CD4-positive, alpha-beta T cell treated with Interleukin-4 for 1 hour (primary cell): ENCODE measurements at places on chromosomes 12 and 14.
A peak's percentile ranks its signal among the peaks of the same experiment; 100 is the strongest.

GRCh38 chr14:95255487-95255886, 64.2 kb downstream of the CLMN start:
- no peak for DNase-seq

GRCh38 chr14:73870525-73871235, 16.0 kb upstream of the ZNF410 start:
- DNase-seq = no peak

- no peak for DNase-seq
Measured at GRCh38 chr12:103813426-103813825, 27.6 kb downstream of the NT5DC3 start.

GRCh38 chr14:69643430-69644200, 32.2 kb downstream of the SUSD6 start:
- peak; percentile 26 for DNase-seq

GRCh38 chr12:578748-579419, 84.4 kb downstream of the NINJ2 start:
- no peak for DNase-seq

GRCh38 chr14:81818271-81818670, 284.6 kb upstream of the SEL1L start:
- no peak for DNase-seq

- no peak for DNase-seq
Measured at GRCh38 chr12:14410177-14410576, 44.7 kb downstream of the ATF7IP start.

GRCh38 chr12:6183689-6184428, 16.3 kb upstream of the CD9 start:
- no peak for DNase-seq

GRCh38 chr12:47020211-47020821, 59.1 kb upstream of the PCED1B start:
- no peak for DNase-seq

DNA sequence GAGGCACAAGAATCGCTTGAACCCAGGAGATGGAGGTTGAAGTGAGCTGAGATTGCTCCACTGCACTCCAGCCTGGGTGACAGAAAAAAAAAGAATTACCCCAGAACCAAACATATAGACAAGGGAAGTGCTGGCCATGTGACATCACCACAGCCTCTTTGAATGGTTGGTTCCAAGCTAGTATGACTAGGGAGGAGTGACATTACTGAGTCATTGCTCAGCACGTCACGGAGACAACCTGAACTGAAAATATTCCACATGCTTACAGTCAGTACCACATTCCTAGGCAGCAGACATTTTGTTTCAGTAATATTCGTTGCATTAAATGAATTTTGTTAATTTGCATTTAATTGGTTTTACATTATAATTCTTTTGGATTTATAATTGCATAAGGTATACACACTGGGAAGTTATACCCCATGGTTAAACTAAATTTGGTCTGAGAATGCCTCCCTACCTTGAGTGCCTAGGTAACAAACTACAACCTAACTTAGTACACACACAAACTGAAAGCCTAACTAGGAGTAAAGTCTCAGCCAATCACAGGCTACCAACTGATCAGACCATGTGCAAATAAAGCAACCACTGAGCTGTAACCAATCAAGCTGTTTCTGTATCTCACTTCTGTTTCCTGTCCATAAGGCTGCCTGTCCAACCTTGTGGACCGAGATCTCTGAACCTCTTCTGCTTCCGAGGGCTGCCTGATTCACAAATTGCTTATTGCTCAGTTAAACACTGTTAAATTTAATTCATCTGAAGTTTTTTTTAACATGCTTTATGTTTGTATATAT, 164.4 kb downstream of the CAND1 start:
- DNase-seq = no peak

DNA sequence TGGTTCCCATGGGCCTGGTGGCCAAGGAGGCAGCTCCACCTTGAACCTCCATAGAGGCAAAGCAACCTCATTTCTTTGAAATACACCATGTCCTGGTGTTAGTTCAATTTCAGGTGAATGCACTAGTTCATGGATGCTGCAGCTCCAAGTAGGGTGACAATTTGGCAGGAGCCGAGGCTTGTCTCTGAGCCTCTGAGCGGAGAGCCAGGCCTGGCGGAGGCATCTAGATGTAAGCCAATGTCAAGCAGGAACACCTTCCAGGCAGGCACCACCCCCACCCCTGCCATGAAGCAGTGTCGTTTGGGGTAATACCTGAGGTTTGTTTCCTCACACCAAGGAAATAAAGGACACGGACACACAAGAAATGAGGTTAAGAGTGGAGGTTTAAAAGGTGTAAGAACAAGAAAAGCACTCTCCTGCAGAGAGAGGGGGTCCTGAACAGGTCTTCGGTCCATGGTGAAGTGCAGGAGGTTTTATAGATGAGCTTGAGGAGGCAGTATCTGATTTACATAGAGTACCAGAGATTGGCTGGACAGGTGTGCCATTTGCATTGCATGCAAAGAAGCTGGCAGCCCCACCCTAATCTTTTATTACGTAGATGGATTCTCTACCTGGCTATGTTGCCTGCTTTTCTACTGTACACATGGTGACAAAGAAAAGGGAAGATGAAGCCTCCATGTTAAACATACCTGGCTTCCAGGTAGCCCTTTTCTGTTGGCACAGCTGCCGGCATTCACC, 60.3 kb downstream of the RIN3 start:
- DNase-seq = no peak

- DNase-seq = no peak
Measured at GRCh38 chr14:33862261-33862802, 88.5 kb downstream of the EGLN3 start.

DNA sequence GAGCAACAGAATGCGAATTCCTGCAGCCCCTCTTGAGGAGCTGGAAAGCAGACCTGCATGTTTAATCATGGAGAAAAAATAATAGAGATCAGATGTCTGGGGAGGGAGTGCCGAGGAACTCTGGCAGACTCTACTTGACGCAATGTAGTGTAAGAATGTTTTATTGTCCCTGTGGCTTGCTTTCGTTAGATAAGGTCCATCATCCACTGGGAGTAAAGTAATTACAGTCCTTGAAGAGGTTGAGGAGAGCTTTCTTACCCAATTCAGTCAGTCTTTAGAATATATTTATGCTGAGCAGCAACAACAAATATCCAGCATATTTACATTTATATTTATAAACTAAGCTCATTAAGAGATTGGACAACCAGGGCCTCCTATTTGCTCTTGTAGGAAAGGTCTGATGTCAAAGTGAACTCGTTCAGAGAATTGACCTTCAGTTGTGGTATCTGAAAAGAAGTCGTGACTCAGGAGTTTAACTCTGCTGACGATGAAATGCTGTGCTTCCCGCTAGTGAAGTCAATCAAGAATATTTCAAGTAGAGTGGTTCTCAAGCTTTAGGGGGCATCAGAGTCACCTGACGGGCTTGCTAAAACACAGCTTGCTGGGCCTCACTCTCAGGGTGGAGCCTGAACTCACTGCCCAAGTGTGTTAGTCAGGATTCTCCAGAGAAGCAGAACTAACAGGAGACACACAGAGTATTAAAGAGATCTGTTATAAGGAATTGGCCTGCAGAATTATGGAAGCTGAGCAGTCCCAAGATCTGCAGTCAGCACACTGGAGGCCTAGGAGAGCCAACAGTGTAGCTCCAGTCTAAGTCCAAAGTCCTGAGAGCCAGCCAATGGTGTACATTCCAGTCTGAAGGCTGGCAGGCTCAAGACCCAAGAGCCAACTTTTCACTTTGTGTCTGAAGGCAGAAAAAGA, 139.3 kb upstream of the LMNTD1 start:
- DNase-seq = no peak

- DNase-seq = no peak
Measured at GRCh38 chr12:130825771-130826150, 13.3 kb downstream of the STX2 start.

- no peak for DNase-seq
Measured at GRCh38 chr12:65529771-65530435, 251.4 kb downstream of the MSRB3 start.

DNA sequence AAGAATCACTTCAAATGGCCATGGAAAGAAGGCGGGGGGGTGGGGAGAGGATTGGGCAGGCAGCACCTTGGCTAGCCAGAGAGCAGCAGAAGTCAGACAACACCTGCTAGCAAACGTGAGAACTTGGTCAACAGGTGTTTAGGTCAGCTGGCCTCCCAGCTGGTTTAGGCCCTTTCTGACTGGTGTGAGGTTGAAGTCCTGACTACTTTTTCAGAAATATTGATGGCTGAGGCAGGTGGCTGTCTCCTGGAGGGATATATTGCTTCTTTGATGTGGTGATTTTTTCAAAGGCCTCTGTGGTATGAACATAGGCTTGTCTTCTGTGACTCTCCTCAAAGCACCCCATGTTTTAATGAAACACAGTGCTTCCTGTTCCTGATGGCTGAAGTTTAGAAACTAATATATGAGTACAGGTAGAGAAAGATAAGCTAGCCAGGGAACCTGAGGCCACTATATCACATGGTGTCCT, 238.2 kb upstream of the SSTR1 start:
- DNase-seq = no peak

DNA sequence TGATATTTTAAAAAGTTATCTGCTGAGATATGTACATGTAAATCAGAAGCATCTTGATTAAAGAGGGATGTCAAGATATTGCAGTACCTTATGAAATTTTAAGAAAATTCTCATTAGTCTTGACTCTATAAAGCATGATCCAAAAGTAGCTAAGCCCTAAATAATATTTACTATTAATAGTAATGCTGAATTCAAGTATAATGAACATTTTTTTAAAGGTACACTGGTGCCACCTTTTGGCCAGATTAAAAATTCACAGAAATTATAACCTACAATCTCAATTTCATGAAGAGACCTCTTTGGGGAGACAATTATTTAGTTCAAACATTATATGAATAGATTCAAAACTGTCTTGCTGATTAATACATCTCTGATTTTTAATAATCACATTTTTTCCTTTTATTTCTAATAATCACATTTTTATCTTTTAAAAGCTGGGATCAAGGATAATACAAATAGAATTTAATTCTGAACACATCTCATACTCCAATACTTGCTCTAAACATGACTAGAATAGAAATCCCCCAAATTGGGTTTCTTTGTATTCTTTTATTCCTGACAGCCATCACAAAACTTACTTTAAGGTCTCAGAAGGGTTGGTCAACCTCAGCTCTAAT, 13.4 kb downstream of the AKAP5 start:
- peak; percentile 60 for DNase-seq

- DNase-seq = no peak
Measured at GRCh38 chr14:71947947-71948500, 15.8 kb downstream of the RGS6 start.

DNA sequence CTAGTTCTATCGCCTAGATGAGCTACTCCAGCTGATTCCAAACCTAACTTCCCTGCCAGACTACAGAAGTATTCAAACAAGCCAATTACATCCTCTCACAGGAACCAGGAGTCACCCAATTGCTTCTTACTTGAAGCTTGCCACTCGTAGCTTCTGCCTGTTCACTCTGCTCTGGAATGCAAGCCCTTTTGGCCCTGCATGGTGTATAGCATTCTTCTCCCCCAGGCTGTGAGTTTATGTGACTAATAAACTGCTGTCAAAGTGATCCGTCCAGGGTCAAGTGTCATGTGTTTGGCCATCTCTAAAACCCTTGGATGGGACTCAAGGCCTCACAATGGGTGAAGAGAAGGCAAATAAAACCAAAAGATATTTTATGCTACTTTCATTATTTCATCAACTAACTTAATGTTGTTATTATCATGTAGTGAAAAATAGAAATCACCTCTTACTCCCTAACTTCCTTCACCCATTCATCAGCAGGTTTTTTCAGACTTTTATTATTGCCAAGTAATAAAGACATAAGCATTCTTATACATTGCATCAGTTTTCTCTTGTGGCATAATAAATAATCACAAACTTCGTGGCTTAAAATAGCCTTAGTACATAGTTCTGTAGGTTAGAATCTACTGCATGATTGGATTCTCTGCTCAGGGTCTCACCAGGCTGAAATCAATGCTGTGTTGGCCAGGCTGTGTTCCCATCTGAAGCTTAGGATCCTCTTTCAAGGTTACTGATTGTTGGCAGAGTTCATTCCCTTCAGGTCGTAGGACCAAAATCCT, 1981.7 kb upstream of the FLRT2 start:
- no peak for DNase-seq

GRCh38 chr12:644303-644639, 19.0 kb downstream of the NINJ2 start:
- DNase-seq = no peak

- DNase-seq = no peak
Measured at GRCh38 chr12:88383405-88383804, 196.9 kb downstream of the KITLG start.

DNA sequence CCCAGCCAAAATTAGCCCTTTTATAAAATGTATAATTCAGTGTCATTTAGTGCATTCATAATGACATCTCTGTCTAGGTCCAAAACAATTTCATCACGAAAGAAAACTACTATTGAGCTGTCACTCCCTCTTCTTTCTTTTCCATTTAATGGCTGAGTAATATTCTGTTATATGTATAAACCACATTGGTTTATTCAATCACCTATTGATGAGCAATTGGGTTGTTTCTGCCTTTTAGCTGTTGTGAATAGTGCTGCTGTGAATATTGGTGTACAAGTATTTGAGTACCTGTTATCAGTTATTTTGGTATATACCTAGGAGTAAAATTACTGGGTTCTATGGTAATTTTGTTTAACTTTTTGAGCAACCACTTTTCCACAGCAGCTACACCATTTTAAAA, 7.2 kb downstream of the DNM1L start:
- no peak for DNase-seq

DNA sequence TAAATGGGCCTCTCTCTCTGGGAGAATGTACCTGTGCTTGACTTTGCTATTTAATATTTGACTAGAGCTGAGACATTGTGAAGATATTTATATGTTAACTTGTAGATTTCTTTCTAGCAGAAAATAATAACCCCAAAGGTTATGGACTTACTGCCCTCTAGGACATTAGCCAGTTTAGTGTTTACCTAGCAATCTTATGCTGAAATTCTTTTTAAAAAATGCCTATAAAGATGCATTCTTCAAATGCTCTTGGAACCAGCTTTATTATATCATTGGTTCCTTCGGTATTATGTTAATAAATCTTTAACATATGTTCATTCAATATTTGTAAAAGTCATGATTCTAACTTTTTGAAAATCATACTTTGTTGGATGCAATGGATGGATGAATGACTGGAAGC, 28.0 kb downstream of the GPR19 start:
- DNase-seq = no peak

GRCh38 chr12:27163048-27163715, 80.8 kb upstream of the C12orf71 start:
- no peak for DNase-seq

GRCh38 chr12:65232476-65233077, 45.9 kb upstream of the MSRB3 start:
- peak; percentile 39 for DNase-seq

DNA sequence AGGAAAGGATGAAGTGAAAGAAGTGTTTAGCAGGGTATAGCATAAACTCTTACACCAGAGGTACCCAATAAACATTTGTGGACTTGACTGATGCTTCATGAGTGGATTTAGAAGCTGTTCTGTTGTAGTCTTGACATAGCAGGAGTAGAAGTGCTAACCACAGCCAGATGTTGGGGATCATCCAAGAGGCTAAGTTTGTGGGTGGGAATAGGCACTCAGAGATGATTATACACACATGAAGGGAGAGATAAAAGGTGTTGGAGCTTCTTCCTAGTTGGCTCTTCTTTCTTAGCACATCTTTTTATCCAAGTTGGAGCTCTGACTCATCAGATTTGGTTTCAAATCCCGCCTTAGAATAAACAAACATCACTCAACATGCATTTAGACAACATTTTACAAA, 166.7 kb upstream of the E2F7 start:
- DNase-seq = no peak

- DNase-seq = no peak
Measured at GRCh38 chr12:75592638-75593335, 81.4 kb upstream of the KRR1 start.

- DNase-seq = no peak
Measured at GRCh38 chr12:83086023-83086422, 399.3 kb downstream of the TMTC2 start.
